ENCODE measurements at places on chromosomes 7 and 10. TPM values are rescaled to one million over a fixed set of nuclear protein-coding genes. Genes with fewer than 3 reads are reported as not detected.

GRCh38 chr10:35735412-35735811, 93.3 kb upstream of the FZD8 start:
- no peak for DNase-seq

DNA sequence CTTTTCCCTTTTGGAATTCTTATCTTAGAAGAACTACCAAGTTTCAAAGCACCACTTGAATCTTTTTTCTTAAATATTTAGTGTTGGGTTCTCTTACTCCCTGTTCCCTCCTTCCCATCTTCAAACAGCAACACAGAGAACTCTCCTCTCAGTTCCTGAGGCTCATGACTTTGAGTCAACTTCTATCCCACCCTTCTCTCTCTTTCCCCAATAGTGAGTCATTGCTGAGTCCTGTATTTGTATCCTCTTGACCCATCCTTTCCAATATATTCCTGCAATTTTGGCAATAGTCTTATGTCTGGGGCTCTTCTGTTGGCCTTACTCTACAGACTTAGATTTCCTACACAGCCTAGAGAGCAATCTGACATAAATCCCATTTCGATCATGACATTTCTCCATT, 20.8 kb upstream of the JCAD start:
- DNase-seq: no peak

The PRPS1L1 gene
- not detected for total RNA-seq

DNA sequence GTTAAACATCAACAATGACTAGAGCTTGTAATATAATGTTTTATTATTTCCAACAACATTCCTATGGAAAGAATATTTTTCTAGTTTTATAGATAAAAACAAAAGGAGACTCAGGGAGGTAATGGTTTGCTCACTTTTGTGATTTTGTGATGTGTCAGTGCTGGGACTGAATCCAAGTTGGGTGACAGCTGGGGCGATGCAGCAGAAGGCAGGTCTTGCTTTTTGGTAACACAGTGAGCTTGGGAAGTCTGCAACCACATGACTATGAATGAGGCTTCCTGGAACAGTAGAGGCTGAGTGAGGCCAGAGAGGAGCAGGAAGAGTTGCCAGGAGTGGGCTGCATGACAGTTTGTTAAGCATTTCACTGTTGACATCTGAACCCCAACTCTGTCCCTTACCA, 4.9 kb upstream of the YKT6 start:
- DNase-seq: no peak

The GPR26 gene
- total RNA-seq: not detected

GRCh38 chr10:18066947-18067346, 73.3 kb upstream of the CACNB2 start:
- no peak for DNase-seq

DNA sequence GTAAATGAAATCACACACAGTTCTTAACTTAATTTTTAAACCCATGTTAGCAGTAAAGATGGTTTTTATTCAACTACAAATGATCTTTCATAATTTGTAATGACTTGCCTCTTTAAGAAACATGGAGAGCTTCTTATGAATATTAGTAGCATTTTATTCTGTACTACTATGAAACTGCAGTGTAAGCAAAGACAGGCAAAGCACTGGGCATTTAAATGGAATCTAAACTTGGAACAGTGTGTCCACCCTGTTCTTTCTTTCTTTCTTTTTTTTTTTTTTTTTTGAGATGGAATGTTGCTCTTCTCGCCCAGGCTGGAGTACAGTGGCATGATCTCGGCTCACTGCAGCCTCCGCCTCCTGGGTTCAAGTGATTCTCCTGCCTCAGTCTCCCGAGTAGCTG, 740.4 kb upstream of the IGFBP3 start:
- DNase-seq: no peak

The CNTNAP2 gene
- not detected for total RNA-seq

DNA sequence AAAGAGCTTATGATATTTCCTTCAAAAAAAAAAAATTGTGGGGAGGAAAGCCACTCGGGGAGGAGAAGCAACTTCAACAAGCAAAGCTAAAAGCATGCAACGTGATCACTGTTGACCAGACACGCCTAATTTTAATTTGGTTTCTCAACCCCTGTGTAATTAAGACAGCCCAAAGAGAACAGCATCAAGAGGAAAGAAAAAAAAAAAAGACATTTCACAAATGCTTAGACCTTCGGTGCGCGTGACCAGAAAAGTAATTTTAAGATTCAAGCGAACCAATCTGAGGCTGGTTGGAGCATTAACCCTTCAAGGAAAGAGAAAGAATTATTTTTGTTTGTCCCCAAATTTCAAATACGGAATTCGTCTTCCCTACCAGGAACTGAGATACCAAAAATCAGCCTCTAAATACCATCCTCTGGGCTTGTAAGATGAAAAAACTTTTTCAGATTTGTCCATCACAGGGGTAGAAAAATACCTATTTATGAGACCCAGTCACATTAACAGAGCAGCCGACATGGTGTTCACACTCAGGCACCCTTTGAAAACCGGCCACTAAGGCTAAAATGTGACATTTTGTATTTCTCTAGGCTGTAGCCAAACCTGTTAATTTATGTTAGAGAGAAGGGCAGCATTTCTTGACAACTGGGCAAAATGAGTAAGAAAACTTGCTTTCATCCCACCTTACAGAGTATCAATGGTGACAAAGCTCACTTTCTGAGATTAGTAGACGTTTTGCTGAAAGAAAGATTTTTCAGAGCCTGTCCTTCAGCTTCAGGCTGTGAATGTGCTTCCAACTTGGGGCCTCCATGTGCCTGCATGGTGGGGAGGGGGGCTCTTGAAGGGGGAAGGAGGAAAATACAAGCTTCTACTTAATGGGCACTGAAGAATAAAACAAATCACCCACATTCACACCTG, 179.9 kb upstream of the KLF14 start:
- no peak for DNase-seq

The RBM20 gene
- 0.03 TPM for total RNA-seq

- DNase-seq: no peak
Measured at GRCh38 chr10:127207081-127207480, 10.7 kb upstream of the INSYN2A start.

The ADCY1 gene
- 0.21 TPM for total RNA-seq

DNA sequence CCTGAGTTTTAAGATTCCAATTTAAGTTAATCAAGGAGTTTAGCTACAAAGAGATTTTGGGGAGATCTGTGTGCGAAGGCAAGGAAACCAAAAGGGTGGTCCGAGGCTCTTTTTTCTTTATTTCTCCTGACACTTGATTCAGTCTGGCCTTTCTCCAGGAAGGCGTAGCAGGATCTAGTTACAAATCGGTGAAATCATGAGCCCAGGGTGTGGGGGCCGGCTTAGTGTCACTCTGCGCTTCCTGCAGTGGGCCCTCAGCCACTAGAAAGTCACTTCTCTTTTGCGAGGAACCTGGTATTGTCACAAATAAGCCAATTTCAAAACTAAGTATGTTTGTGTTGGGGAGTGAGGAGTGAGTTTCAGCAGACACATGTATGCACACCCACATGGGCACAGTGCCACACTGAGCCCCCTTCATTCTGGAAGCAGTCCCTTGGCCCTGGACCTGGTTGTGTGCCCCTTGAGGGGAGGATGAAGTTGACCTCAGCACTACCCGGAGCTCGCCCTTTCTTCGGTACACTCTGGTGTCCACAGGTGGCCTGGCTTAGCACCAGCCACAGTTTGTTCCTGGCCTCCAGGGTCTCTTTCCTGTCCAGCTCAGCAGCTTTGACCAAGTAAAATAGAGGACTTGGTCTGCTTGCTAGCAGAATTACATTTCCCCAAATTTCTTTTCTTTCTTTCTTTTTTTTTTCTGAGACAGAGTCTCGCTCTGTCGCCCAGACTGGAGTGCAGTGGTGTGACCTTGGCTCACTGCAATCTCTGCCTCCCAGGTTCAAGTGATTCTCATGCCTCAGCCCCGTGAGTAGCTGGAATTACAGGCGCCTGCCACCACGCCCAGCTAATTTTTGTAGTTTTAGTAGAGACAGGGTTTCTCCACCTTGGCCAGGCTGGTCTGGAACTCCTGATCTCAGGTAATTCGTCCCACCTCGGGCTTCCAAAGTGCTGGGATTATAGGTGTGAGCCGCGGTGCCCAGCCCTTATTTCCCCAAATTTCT, 84.0 kb upstream of the BTBD16 start:
- DNase-seq: no peak

GRCh38 chr10:69453795-69454194, 2.5 kb downstream of the TSPAN15 start:
- no peak for DNase-seq

DNA sequence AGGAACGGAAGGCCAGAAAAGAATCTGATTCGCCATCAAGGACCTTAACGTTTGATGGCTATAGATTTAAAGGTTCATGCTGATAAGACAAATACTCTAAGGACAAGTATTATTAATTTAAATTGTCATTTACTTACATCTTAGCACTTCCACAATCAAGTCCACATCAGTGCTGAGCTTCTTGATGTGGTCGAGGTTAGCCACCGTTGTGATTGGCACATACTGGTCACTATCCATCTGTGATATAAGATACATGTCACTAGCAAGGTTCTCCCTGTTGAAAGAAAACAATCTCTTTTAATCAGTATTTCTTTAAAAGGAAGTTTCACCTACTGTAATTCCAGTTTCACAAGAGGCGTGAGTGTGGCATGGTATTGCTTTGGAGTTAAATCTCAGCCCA, 88.7 kb downstream of the LARP4B start:
- no peak for DNase-seq

GRCh38 chr10:121187391-121187790, 336.2 kb downstream of the WDR11 start:
- DNase-seq: no peak

DNA sequence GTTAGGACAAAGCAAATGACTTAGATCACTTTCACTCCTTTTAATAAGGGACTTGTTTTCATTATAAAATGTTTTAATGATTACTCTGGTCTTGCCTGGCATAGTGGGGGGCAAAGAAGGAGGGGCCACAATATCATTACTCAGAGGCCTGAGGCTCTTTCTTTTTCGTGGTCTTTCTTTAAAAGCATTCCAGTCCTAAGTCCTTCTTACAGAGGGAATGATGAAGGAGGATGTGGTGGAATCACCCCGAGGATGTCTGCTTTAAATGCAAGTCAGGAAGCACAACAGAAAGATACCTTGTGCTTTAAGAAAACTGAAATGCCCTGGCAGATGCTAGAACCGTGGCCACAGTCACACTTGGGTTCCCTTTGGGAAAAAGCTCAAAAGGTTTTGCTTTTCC, 379.1 kb downstream of the INHBA start:
- DNase-seq: no peak

DNA sequence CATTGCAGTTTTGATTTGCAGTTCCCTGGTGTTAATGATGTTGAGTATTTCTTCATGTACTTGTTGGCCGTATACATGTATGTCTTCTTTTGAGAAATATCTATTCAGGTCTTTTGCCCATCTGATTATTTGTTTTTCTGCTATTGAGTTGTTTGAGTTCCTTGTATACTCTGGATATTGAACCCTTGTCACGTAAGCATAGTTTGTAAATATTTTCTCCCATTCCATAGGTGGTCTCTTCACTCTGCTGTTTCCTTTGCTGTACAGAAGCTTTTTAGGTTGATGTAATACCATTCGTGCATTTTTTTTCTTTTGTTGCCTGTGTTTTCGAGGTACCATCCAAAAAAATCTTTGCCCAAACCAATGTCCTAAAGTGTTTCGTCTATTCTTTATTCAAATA, 43.6 kb upstream of the LRRC17 start:
- no peak for DNase-seq

The SH2D4B gene
- 0.13 TPM for total RNA-seq

- DNase-seq: no peak
Measured at GRCh38 chr10:12687996-12688395, 313.5 kb downstream of the CCDC3 start.

The TNS3 gene
- not detected for total RNA-seq

GRCh38 chr7:108146070-108146842, 16.1 kb upstream of the LAMB4 start:
- DNase-seq: peak; percentile 72

Data from activated CD8-positive, alpha-beta T cell treated with anti-CD3 and anti-CD28 coated beads, Interleukin-2, amount 10 ng/mL, durations not matched to agents 7 days and 5 days (primary cell).